Bronchial smooth muscle cell (primary cell): ENCODE measurements at places on chromosomes 4 and X. TPM values are rescaled to one million over a fixed set of nuclear protein-coding genes. Genes with fewer than 3 reads are reported as not detected.

Gene BEX2
- 0.60 and 1.4 TPM in 2 replicates for total RNA-seq

Gene CCDC110
- total RNA-seq = 0.95 and 2.0 TPM in 2 replicates

Gene RENBP
- total RNA-seq = 1.1 and 3.0 TPM in 2 replicates

Gene HS6ST2
- not detected in 2 replicates for total RNA-seq

Gene ADH1A
- 0.09 and 0.16 TPM in 2 replicates for total RNA-seq

Gene CHM
- 10.3 and 18.8 TPM in 2 replicates for total RNA-seq

Gene RHOXF1
- not detected in 2 replicates for total RNA-seq

Gene AMBN
- not detected in 2 replicates for total RNA-seq

Gene WAS
- total RNA-seq = 0.26 and 0.32 TPM in 2 replicates

Gene EDNRA
- total RNA-seq = 18.3 and 18.7 TPM in 2 replicates

Gene ARHGAP4
- 0.52 and 3.6 TPM in 2 replicates for total RNA-seq

Gene PDCL2
- total RNA-seq = not detected in 2 replicates

Gene ENPP6
- 0.16 and 0.17 TPM in 2 replicates for total RNA-seq

Gene NDST3
- total RNA-seq = 0.16 TPM in 1 of 2 replicates, not detected in the other

Gene FGB
- total RNA-seq = not detected in 2 replicates

Gene TCEAL1
- total RNA-seq = 13.8 and 24.7 TPM in 2 replicates

Gene DGKK
- total RNA-seq = not detected in 2 replicates

Gene SLITRK4
- under 0.01 TPM in 1 of 2 replicates, not detected in the other for total RNA-seq
